T-helper 9 cell (primary cell): ENCODE measurements at places on chromosomes 6 and 20.

- DNase-seq = peak; percentile 48
Observed at GRCh38 chr6:36204068-36204753, 7.7 kb downstream of the BRPF3 start.

GRCh38 chr20:25058051-25058846 is at the start of gene ACSS1:
Gene ACSS1 (minus strand): TSS chr20:25058139. CDS start chr20:25058102, 37 bp downstream.
- peak; percentile 62 for DNase-seq

- DNase-seq = no peak
Observed at GRCh38 chr6:132275066-132275970, 126.0 kb downstream of the MOXD1 start.

GRCh38 chr6:107730683-107731314 is 93.3 kb downstream of the SCML4 start:
- DNase-seq = no peak

DNA sequence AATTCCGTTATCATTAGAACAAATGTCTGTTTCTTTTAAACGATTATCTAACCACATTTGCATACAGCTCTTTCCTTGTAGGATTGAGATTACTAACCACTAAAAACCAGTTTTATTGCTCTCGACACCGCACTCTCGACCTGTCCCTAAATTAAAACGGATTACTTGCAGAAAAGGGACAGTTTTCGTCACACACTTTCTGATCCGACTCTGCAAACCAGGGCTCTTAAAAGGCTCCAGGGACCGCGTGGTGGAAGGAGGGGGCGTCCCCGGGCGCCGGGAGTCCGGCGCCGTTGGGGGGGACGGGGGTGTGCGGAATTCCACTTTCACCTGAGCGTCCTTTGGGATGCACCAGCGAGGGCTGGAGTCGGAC is 731 bp downstream of the MAK start:
- no peak for DNase-seq

- no peak for DNase-seq
Observed at GRCh38 chr20:61464307-61465303, 212.5 kb downstream of the CDH4 start.

DNA sequence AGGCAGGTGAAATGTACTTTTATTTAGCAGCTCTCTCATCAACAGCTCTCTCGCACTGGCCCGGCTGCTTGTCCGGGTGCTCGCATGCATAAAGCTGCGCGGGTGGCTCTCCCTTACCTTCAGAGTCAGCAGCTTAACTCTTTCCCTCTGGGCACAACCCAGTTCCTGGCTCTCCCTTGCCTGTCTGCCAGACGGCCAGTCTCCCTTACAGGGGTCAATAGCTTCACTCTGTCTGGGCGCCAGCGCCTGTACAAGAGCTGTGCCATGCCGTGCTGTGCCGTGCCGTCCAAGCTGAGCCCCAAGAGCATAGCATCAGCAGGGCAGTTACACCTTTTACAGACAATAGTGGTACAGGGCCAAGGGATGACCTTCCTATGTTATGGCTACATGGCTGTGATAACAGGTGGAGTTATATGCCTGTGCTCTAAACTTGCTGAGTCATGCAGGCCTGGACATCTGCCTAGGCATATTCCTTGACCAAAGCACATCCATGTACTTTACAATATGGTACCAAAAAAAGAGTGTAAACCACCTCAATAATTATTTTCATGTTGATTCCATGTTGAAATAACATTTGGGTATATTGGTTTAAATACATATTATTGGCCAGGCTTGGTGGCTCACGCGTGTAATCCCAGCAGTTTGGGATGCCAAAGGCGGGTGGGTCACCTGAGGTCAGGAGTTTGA is 47.9 kb downstream of the BLTP3A start:
- DNase-seq = no peak

DNA sequence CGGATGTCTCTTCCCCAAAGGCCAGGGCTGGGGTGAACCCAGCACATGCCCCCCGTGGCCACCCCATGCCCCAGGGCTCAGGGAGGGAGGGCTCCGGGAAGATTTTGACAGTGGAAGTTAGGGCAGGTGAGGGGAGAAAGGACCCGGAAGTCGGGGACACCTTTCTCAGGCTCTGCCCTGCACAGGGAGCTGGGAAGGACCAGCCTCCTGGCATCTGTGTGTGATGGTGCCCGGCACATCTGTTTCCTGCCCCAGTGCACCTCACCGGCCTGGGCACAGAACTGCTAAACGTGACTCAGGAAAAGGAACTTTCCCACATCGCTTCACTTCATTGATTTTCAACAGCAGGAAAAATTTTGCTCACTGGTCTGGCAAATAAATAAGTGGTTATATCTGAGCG is 141.1 kb upstream of the AFDN start:
- DNase-seq = no peak

GRCh38 chr20:58481481-58482021 is 33.6 kb downstream of the APCDD1L start:
- peak; percentile 48 for DNase-seq

DNA sequence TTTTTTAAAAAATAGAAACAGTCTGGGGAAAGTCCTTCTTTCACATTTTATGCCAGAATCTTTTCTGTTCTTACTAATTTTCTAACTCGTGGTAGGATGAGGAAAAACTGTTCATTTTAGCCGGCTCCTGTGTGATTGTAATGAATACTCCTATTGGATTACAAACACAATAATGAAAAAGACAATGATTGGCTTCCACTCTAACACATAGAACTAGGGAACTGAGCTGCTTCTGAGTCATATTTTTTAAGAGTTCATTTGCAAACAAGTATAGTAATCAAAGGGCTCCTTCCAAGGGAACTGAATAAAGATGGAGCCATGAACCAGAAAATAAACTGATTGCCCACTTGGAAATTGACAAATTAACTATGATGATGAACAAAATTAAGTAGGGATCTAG is 265.3 kb upstream of the TCF21 start:
- DNase-seq = no peak

GRCh38 chr6:9851541-9852380 is 563.1 kb downstream of the TFAP2A start:
- DNase-seq = no peak

GRCh38 chr6:138012682-138013081 is 94.5 kb downstream of the PERP start:
- no peak for DNase-seq

GRCh38 chr6:43944908-43945767 is 175.1 kb downstream of the VEGFA start:
- no peak for DNase-seq

GRCh38 chr20:40481337-40481736 is 207.7 kb downstream of the MAFB start:
- no peak for DNase-seq

DNA sequence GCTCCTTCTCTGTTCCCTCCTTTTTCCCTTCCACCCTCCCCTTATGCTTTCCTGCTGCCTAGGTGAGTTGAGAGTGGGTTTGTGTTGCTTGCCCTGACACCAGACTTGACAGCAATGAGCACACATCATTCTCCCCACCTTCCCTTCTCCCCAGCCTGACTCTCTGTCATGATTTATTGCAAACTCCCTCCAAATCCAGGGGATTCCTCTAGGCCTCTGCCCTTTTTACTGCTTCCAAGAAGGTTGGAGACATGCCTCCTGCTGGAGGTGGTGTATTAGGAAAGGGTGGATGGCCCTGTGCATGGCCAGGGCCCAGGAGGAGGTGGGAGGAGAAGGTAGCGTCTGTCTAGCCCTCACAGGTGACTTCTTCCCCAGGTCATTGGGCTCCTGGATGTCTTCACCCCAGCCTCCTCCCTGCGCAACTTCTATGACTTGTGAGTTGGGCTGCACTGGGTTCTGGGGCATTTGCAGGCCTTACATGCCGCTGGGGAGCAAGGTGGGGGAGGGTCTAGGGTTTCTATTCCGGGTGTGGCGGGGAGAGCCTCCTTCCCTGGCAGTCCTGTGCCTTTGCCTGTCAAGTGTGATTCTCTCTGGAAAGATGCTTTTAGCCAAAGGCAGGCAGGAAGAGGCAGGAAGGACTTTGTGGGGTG is 2.1 kb downstream of the MAPK13 start:
- no peak for DNase-seq

DNA sequence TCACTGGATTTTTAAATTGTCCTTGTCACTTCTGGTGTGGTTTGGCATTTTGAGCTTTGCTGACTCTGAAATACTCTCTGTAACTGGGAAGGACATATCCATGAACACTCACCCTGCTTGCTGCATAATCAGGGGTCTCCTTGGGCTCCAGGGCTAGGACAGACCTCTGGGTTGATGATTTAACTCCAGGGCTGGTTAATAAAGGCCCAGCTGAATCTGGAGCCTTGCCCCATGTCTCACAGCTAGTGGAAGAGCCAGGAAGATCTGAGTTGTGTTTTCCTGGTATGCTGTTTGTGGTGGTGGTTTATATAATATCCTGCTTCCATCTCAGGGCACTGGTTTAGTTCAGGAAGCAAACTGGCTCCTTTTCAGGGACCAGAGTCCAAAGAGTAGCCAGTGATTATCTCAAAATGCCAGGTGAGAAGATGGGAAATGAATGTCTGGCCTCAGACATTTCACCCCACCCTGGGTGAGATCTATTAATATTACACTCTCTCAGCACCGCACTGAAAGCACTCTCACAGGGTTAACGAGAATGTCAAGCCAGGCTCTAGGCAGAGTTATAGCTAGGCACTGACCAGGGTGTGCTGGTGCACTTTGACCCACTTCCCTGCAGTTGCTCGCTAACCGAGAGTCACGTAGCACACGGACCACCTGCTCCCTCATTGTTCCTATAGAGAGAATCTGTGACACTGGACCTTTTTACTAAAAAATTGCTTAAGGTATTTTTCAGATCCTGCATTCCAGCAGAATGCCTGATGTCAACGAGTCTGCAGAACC is 90.1 kb upstream of the SLC22A16 start:
- no peak for DNase-seq

DNA sequence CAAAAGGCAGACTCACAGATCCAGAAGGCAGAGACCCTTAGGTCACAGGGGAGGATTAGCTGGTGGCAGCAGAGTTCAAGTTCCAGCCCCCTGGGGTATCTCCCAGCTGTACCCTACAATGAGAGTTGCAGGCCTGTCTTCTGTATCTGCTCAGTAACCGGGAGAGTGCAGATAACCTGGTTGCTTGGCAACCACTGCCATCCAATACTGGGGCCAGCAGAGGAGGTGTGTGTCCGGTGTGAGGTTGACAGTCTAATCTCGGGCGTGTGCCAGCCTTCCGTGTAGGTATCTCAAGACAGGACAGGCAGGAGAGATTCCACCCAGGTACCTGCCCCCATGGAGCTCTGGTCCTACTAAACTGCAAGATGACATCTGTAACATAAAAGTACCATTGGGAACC is 56.6 kb upstream of the TBC1D7 start:
- no peak for DNase-seq

GRCh38 chr6:166554316-166554715 is 32.2 kb downstream of the RAMACL start:
- no peak for DNase-seq

GRCh38 chr6:2232445-2232844 is 13.0 kb downstream of the GMDS start:
- no peak for DNase-seq

- DNase-seq = no peak
Observed at GRCh38 chr6:116108836-116109235, 8.2 kb downstream of the NT5DC1 start.

GRCh38 chr20:39909447-39909846 is 779.6 kb downstream of the MAFB start:
- DNase-seq = no peak

- no peak for DNase-seq
Observed at GRCh38 chr20:47263465-47264084, 92.9 kb downstream of the ZMYND8 start.

DNA sequence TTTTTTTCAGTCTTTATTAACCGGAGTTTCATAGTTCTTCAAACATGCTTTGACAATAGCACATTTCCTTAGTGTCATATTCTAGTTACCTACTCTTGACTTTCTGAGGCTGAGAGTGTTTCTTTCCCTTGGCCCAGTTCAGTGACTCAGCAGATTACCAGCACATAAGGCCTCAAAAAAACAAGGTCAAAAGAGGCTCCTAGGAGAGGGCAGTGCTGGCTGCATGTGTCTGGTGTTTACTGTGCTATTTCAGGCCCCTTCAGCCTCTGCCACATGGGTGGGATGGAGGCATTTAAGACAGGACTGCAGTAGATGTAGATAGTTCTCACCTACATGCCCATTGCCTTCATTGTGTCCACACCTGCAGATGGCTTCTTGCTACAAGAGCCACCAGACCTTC is 198.2 kb upstream of the SSTR4 start:
- DNase-seq = no peak

DNA sequence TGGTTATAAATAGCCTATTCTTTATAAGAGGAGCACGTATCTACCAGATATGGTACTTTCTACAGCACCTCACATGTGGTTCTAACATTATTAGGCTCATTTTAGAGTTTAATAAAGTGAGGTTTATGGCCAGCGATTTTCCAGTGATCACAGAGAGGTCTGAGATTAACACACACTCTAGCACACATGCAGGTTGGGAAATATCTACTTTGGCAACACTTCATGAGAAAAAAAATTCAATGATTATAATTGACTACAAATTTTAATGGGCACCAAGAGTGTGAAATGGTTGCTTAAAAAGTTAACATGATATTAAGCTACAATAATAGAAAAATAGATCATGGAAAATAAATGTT is 693 bp upstream of the KLHL31 start:
- no peak for DNase-seq

DNA sequence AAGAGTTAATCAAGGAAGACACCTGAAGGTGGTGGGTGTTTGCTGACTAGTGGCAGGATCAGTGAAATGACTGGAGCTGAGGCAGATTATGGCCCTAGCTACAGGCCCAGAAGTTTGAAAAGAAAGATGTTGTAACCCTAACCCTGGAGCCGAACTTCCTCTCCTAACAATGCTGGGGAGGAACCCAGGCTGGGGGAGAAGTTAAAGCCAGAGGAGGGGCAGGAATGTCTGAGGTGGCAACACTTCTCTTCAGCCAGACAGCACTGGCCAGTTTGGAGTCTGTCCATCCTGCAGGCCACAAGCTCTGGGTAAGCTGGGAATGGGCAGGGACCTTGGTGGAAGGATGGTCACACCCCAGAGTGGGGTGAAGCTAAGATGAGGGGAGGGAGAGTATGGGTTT is at the start of gene LST1:
Gene LST1, plus strand, starts transcription at position 270 of the 400 bp plus-strand sequence. CDS start 1,023 bp downstream, outside the sequence.
- DNase-seq = no peak

DNA sequence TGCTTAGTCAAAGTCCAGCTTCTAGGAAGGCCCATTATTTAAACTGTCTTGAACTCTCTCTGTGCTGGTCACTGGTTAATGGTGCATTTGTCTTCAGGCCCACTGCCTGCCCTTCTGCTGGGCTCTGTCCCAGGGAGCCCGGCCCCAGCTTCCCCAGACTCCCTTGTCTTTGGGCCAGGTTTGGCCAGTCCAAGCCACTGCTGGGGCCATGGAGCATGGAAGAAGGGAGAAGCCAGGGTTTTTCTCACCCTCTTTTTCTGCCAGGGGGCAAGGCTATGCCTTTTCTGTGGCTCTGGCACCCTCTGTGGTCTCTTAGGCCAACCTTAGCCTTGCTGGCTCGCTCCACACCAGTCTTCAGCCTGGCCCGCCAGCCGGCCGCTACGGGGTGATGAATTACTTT is 390.0 kb upstream of the SULF2 start:
- DNase-seq = no peak

- no peak for DNase-seq
Observed at GRCh38 chr6:116280933-116281316, 1.2 kb upstream of the TSPYL1 start.
